Activated naive CD4-positive, alpha-beta T cell (primary cell): ENCODE measurements at places on chromosomes 6 and 20.

- no peak for DNase-seq
These were observed 38.0 kb downstream of the OGFRL1 start for GRCh38 chr6:71326611-71327010.

GRCh38 chr20:63749597-63750508, 10.3 kb downstream of the SLC2A4RG start:
- no peak for DNase-seq

DNA sequence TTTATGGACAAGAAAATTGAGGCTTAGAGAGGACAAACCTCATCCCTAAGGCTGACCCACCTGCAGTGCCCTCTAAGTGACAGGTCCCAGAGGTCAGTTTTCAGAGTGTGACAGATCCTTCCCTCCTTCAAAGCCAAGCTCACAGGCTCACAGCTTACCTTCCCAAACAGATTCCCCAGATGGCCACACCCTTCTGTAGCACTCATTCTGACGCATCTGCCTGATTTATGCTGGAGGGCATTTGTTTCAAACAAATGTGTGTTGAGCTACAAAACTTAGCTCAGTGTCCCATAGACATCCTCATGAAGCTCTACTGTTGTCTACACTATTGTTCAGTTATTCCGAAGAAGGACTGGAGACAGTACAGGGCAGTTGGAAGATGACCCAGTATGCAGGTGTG, 60.6 kb upstream of the RIN2 start:
- no peak for DNase-seq

- DNase-seq, result no peak
These were observed 172.7 kb upstream of the NOX3 start for GRCh38 chr6:155628306-155628705.

DNA sequence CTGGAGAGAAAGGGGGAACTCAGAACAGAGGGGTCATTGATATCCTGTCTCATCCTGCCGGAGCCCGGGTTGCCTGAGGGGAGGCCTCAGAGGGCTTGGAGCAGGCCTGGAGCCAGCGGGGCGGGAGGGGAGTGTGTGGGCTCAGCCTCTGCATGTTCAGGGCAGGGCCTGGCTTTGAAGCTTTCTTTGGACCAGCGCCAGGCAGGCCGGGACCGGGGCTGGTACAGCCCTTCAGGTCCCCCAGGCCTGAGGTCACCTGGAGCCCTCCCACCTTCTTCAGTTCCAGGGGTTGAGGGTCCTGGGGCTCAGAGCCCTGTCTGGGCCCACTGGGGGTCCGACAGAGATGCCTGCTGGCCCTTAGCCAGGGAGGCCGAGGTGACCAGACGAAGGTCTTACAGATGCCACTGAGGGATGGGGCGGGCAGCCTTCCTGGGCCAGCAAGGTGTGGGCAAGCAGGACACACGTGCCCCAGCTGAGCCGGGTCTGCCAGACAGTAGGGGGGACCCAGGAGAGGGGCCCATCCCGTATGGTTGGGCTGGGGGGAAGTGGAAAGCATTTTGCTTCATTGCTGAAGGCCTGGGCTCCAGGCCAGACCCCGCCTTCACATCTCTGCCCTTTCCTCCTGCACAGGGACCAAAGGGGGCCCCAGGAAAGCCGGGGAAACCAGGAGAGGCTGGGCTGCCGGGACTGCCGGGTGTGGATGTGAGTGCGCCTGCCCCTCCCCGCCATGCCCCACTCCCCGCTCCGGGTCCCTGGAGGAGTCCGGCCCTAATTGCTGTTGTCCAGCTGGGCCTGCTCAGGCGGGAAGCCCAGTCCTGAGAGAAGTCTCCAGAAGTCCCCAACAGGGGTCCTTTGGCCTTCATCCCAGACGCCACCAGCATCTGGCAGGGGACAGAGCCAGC, 2.0 kb downstream of the COL9A3 start:
- no peak for DNase-seq

GRCh38 chr20:57563522-57563921, 2.6 kb downstream of the PCK1 start:
- DNase-seq, result no peak

DNA sequence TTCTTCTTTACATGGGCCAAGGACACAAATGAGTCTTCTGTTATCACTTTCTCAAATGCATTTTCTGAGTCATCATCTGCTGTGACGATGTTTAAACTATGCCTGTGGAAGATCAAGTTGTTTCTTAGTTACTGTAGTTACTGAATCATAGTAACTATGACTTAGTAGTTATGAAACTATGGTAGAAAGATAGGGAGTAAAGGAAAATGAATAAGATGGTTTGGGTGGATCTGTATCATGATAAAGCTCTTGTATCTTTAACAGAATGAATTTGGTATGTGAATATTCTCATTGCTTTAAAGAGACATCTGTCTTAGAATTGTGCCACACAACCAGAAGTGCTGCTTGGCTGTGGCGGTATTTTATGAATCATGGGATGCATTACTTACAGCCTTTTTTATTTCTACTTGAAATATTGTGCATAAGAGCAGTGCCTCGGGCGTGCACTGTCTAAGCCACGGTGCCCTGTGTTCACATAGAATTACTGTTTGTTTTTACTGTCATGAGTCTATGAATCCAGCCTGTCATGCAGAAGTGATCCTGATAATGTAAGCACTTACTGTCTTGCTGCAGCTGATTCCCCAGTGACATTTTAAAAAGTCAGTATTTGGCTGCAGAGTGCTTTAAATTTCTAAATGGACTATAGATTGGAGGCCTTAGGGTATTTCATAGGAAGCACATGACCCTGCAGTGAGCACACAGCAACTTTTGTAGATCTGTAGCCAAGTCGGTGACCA, 215.2 kb downstream of the TMEM242 start:
- no peak for DNase-seq

DNA sequence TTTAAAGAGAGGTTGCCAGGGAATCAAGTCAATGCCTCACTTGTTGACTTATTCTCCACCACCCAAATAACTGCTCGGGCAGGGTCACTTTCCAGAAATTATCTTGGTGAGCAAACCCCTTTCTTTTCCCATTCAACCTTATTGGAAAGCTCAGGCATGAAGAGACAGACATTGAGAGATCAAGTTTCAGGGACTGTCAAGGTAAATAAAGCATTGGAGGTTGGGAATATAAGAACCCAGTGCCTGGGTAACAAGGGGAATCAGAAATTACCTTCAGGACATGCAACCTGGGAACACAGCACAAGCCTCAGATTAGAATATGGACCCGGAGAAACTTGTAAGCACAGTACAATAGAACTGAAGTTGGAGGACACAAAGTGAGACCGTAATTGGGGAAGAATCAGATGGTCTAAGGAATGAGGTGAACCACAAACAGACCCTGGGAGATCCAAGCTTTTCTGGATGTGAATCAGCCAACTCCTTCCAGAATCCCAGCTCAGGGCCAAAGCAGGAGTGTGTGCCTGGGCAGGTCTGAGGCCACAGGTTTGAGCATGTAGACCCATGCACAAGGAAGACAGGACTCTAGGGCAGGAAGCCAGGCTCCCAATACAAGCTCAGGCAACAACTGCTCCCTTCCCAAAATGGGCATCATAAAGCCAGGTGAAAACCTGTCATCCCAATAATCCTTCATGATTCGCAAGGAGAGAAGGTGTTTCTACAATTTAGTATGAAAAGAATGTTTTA, 512.8 kb downstream of the MAFB start:
- DNase-seq, result no peak

DNA sequence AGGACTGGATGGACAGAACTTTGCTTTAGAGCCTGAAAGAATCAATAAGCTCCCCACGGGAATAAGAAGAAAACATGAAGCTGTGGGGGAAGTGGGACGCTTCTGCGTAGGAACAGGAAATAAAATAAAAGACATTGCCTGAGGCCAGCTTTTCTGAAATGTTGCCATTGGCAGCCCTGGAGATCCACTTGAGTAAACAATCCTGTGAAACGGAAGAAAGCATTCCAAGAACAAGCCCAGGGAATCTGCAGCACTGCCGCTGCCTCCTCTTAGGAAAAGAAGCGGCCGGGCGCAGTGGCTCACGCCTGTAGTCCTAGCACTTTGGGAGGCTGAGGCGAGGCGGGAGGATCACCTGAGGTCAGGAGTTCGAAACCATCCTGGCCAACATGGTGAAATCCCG, 182.3 kb upstream of the RALGAPA2 start:
- no peak for DNase-seq

DNA sequence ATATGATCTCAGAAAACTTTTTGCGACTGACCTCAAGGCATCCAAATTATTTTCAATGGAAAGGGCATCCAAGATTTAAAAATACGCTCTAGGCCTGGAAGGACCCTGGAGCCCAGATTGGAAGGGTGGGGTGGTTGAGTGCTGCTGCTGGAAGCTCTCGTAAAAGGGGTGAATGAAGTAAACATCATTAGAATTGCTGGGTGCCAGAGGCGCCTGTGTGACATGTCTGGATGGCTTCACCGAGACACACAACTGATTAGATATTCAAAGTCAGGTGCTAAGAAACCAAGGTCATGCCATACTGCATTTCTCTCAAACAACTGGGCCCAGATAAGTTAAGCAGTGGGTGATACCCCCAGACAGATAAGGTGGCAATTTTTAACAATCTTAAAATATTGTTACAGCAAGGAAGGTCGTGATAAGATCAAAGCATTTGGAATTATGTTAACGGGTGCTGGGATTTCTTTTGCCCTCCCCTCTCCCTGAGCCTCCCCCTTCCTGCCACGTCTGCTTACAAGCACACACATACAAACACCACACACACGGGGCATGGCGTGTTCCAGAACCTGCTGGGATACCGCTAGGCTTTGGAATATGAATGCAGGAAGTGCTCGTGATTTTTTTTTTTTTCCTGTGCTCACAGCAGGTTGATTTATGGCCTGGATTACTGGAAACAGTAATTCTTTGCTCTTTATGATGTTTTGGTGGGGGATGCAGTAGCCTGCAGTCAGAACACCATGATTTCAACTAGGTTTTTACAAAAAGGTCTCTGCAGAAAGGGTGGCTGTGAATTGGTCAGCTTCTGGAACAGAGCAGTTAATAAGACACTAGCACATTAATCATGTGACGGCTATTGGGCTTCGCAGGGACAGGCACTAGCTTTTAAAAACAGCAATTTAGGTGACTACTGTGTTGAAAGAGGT, 551.2 kb downstream of the QKI start:
- no peak for DNase-seq

GRCh38 chr20:51492167-51493092, 50.1 kb downstream of the NFATC2 start:
- DNase-seq, result no peak

GRCh38 chr6:89409461-89410035, 2.5 kb downstream of the RRAGD start:
- DNase-seq, result no peak

DNA sequence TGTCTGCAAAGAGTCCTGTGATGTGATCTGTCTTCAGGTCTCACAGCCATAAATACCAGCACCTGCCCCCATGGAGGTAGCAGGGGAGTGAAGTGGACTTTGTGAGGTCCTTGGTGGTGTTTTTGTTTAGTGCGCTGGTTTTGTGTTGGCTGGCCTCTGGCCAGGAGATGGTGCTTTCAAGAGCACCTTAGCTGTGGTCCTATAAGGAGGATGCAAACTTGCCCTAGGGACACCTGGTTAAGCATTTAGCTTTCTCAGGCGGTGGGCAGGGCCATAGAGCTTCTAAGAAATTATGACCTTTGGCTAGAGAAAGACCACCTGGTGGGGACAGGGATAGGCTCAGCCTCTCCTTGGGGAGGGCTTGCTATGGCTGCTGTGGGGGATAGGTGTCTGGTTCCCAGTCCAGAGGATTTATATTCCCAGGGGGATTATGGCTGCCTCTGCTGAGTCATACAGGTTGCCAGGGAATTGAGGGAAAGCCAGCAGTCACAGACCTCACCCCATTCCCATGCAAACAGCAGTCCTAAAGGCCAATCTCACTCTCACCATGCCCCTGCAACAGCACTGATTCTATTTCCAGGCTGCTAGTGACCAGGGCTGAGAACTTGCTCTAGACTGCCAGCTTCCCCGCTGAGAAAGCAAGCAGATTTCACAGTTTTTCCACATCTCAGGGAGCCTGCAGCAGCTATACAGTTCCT, 259.3 kb downstream of the TFAP2B start:
- DNase-seq, result no peak

DNA sequence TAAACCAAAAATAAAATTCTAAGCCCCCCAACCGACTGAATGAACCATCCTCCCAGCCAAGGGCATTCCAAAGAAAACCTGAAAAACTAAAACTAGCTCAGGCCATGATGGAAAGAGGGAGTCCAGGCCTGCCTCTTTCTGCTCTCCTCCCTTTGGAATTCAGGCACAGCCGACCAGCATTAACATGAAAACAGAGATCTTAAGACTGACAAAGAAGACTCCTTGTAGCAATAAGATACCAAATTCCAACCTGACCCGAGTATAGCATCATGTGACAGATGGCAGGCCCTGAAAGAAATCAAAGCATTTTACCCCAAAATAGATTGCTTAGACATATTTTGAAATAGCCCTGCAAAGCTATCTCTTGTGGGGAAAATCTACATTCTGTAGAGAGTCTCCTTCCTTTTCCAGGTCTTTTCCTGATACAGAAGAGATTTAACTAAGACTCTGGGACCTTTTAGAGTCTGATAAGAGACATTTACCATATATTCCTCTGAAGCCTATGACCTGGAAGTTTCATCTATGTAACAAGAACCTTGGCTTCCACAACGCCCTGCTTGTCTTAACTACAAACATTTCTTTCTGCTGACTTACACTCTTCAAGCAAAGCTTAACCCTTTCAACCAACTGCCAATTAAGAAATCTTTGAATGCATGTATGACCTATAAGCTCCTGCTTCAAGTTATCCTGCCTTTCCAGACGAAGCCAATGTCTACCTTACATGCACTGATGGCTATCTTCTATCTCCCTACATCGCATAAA, 22.2 kb upstream of the TXLNB start:
- no peak for DNase-seq

GRCh38 chr20:49725694-49726093, 12.0 kb upstream of the B4GALT5 start:
- DNase-seq, result no peak

GRCh38 chr20:22303523-22303922, 280.8 kb downstream of the FOXA2 start:
- DNase-seq, result no peak

- no peak for DNase-seq
These were observed 32.9 kb upstream of the GATA5 start for GRCh38 chr20:62508641-62509051.

DNA sequence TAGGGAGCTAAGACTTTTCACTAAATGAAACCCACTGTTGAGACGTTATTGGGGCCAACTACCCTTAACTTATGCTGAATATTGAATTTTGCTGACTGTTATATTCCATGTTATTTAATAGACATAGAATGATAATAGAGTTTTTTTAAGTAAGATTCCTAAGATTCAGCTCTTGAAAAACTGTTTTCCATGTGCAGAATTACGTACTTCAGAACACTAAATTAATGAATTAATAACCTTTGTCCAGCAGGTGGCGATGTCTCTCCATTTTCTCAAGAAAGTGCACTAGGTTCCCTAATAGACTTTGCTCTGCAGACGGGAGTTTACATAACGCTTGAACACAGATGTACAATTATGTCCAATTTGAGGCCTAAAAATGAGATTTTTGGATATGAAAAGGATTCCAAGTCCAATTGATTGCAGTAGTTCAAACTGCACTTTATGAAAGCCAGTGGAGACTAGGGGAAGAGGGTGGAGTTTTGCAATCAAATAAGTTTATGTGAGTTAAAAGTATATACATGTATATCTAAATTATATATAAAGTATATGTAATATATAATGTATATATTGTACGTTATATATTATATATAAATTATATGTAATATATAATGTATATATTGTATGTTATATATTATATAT, 282.1 kb downstream of the UST start:
- peak; percentile 25 for DNase-seq

- DNase-seq, result no peak
These were observed 88.6 kb downstream of the RNF217 start for GRCh38 chr6:125050663-125051318.
